Activated CD4-positive, alpha-beta T cell treated with anti-CD3 and anti-CD28 coated beads, Interleukin-2, amount 50 U/mL, for 4 hours (primary cell): ENCODE measurements at places on chromosomes 4 and X.

- DNase-seq = no peak
Measured at GRCh38 chr4:163804001-163804400, 309.5 kb downstream of the TMA16 start.

- DNase-seq = no peak
Measured at GRCh38 chr4:156556336-156556735, 415.3 kb downstream of the PDGFC start.

DNA sequence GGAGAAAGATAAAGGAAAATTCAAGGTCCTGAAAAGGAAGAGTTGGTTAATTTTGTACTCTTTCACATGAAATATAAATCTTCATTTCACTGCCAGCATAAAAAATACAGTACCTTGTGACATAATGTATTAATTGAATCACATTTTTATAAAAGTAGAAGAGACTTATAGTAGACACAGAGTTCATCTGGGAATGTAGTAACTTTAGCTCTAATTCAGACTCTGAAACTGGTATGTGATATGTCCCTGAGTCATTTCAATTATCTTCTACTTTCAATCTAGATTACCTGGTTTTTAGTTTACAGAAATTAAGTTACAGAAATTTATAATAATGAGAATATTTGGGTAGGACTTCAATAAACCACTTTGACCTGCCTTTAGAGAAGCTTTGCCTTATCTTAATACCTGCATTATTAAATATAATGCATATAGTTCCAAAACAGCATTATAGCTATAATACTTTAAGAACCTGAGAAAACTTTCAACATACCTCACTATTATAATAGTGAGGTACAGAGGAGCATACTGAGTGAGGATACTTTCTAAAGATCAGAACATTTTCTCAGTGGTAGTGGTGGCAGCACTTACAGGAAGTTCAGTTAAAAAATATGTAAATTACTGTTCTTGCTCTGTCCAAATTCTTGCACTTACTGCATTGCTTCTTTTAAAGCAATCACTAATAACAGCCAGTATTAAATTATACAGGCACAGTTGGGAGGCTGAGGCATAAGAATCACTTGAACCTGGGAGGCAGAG lies 11.2 kb downstream of the NEK1 start:
- no peak for DNase-seq

DNA sequence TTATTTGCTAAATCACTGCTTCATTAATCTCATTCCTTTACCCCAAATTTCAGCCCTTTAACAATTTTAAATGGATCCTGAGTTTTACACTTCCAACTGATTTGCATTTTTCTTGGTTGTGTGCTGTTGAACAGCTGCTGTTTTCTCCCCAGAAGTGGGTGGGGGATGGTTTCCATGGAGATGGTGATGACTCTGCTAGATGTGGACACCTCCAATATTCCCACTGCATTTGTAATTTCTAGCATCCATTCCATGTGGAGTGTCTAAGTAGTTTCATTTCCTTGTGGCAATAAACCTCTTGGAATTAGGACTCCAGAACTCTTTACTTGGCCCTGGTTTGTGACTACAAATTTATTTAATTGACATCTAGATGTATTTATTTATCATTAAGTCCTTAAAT lies 330.4 kb downstream of the GBA3 start:
- no peak for DNase-seq

DNA sequence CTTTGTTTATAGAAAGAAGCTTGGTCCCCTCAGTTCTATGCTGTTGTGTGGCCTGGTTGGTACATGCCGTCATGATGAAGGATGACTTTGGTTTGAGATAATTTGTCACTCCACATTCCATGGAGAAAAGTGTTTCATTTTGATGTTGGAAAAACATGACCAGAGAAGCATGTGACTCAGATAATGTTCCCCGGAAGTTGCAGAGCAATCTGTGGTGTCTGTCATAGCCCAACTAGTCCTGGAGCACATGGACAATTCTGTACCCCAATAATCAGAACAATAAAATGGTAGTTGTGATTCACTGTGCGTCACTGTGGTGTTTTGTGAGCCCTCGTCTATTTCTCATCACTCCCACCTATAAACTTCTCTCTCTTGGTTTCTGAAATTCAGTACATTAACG lies 85.1 kb downstream of the PDK3 start:
- DNase-seq = no peak

DNA sequence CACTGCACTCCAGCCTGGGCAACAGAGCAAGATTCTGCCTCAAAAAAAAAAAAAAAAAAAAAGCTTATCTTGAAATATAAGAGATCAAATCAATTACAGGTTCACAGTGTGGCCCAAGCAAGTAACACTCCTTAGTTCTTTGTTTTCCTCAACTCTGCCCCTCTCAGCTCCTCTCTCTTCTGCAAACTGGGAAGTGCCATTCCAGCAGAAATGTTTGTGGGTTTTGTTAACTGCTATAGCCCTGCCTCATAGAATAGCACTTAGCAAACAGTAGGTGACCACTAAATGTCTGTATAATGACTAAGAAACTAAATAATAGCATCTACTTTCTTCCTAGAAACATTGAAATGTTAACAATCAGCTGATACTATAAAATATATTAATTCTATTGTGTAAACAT lies 160.0 kb upstream of the NAP1L5 start:
- no peak for DNase-seq
